ENCODE measurements at places on chromosomes 1 and 21.

- no peak for DNase-seq
Measured at GRCh38 chr21:40706806-40707655, 139.9 kb downstream of the DSCAM start.

- no peak for DNase-seq
Measured at GRCh38 chr1:17245816-17246325, 3.0 kb upstream of the PADI3 start.

GRCh38 chr1:116504308-116505156 lies 66.3 kb downstream of the CD58 start:
- peak; percentile 69 for DNase-seq

DNA sequence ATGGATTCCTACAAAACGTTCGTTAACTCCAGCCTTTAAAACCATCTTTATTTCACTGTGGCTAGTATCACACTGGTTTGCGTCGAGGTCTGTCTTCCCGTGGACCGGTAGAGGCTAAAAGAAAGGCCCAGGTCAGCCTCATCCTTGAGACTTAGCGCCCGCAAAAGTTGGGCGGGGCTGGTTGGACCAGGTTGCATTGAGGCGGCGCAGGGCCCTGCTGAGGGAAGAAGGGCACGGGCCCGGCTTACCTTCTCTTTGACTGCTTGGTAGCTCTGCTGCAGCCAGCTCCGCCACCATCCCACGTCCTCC lies 455 bp downstream of the BSDC1 start:
- no peak for DNase-seq

DNA sequence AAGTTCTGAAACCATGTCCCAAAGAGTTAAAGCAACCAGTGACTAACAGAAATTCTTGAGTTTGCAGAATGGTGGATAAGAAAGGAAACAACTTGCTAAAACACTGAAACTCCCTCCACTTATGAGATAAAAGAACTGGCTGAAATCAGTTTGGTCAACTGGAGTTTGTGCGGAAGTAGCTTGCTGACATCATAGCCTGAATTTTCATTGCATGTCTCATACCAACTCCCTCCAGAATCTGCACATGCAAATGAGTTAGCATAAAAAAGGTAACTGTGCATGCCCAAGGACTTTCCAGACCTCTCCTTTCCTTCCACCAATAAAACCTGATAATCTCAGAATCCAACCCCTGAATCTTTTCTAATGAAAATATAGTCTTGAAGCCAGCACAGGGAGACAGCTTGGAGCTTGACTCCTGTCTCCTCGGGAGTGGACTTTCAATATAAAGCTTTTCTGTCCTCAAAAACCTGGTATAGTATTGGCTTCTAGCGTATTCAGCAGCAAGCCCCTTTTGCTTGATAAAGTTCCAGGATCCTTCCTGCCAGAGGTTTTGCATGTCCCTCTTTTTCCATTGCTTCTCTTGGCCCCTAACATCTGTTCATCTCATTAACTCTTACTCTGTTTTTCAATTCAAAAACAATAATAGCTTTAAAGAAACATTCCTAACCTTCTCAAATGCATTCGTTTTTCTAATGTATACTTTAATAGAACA lies 785.8 kb upstream of the ADGRL4 start:
- DNase-seq = peak; percentile 32

- DNase-seq = no peak
Measured at GRCh38 chr1:23018661-23019093, 591 bp upstream of the KDM1A start.

DNA sequence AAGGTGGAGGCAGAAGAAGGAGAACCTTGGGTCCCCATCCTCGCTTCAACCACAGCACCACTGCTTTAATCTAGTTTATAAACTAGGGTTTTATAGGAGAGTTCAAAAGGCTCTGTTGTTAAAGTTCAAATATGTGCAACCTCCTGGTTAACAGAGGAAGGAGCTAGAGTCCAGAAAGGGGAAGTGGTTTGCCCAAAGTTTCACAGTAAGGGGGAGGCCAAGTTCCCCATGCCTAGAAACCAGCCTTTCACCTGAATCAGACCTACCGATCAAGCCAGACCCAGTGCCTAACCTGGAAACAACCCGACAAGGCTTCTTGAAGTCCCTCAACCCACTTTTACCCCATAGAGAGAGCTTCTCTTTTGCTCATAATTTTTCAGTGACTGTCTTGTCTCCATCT lies 106.5 kb downstream of the PLPP3 start:
- DNase-seq = no peak

DNA sequence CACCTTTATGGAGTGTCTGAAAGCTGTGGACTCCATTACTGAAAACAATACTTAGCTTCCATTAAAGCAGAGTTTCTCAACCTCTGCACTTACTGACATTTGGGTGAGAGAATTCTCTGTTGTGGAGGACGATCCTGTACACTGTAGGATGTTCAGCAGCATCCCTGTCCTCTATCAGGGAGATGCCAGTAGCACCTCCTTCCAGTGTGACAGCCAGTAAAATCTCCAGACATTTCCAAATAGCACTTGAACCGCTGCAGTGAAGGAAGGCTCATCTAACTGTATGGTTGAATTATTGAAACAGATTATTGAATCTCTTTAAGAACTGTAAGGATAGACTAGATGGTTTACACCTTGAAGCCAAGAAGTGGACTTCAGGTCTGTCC lies 3.1 kb downstream of the PRDM2 start:
- DNase-seq = no peak

GRCh38 chr1:202311875-202312635 lies 29.7 kb downstream of the UBE2T start:
- DNase-seq = no peak

DNA sequence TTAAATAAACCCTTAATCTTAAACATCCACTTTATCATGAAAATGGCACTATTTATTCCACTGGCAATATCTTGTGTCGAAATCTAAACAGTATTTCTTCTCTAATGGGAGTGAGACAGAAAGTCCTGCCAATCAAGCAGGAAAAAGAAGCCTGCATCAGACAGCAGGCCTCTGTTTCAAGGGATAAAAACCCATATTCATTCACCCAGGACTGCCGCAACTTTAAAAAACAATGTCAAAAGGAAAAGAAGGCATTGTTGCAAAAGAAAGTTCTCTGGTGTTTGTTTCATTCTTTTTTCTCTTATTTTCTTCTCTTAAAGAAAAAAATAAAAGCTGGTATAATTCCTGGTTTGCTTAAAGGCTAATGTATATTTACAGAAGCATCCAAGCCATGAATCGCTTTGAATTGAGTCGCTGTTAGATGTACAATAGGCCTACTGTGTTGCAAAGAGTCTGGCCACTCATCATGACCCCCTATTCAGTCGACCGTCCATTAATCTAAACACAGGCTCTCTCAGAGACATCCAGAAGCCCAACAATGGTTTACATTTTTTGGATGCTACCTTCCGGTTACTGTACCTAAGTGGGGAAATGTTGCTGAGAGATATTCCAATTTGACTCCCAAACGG lies 48.7 kb upstream of the ZC3H11B start:
- DNase-seq = no peak

- no peak for DNase-seq
Measured at GRCh38 chr1:207654320-207654719, 9.4 kb downstream of the CR1L start.

GRCh38 chr1:22711071-22711470 lies 432 bp downstream of the EPHB2 start:
- no peak for DNase-seq

Data from astrocyte of the spinal cord (primary cell).